ENCODE measurements at places on chromosomes 16 and 17.
A peak's percentile ranks its signal among the peaks of the same experiment; 100 is the strongest.

DNA sequence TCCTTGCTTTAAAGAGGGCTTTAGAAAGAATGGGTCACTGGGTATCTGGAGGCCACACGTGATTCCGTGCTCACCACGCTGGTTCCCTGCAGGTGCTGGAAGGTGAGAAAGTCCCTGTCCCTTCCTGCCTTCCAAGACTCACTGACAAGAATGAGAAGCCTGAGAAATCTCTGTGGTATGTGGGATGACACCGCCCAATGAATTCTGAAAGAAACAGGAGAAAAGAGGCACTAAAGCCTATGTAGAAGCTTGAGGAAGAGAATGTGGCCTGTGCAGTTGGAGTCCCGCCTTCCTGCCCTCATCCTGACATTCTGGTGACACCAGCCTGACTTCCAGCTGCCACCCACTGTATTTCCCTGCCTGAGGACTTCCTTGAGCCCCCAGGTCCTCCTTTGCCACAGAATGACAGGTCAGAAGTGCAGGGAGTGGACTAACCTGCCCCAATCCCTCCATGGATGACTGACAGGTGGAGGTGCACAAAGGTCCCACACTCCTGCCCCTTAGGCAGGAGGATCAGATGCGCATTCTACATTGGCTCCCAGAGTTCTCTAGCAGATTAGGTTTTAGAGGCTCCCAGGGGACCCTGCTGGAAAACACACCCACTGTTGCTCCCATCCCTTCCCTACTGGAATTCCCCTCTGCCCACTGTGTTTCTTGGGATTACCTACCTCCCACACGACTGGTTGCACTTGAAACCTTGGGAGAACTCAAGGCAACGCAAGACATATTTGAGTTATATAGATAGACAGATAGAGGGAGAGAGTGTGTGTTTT, 38.6 kb upstream of the TENT4B start:
- DNase-seq, result no peak

DNA sequence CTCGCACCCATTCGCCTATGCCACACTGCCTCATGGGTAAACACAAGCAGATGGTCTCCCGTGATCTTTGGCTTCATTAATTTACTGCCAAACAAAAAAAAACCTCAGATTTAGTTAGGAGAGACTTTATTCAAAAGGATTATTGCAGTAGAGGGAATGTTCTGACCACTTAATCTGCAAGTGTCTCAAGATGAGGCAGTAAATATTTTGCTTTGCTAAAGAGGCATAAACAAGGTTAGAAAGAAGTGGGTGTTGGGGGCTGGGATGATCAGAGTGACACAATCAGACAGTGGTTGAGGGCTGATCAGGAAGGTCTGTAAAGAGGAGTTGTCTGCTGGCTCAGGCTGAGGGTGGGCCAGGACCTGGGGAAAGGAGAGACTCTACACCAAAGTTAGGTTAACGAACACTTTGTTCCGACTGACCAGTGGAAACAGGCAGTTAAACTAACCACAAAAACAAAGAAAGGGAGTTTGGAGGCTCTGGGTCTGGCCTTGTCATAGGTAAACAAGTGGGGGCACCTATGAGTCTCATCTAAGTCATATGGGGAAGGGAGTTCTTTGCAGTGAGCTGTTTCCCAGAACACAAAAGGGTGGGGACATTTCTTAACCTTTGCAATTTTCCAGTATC, 28.5 kb downstream of the HSD17B2 start:
- DNase-seq, result no peak

GRCh38 chr16:67199011-67199807, at the start of gene ELMO3:
Gene ELMO3, plus strand, starts transcription at chr16:67199131. Its CDS starts 196 bp downstream, at chr16:67199327.
- no peak for DNase-seq

DNA sequence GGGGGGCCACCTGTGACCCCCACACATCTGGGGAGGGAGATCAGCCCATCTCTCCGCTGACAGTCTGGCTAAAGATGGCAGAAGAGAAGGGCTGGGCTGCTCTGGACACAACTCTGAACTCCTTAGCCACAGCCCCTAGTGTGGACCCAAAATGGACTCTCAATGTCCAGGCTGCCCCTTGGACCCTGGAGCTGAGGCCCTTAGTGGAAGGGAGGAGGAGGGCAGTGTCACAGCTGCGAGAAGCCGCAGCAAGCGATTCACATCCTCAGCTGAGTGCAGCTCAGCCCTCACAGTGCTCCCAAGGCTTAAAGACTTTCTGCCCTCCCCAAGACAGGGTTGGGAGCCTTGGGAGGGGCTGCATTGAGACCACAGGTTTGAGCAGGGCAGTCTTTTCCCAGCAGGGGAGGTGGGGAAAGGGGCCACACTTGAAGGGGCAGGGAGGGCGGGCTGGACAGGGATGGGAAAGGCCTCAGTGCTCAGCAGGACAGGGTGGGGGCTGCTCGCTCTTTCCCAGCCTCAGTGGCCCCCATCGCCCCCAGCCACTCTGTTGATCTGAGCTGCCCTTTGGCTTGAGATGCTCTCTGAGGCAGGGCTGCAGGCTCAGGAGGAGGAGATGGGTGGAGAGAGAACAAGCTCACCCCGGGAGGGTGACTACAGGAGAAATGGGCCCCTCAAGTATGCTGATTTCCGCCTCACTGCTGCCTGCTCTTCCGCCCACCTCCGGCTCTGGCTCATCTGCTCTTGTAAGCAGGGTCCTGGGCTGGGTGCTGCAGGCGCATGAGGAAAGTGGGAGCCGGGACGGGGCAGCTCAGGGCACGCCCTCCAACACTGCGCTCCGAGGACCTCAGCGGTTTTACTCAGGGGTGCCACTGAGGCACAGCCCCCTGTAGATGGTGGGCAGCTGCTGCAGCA, 50.9 kb upstream of the MTSS2 start:
- no peak for DNase-seq

GRCh38 chr16:3087243-3088235, 11.6 kb downstream of the ZSCAN10 start:
- DNase-seq, result no peak

DNA sequence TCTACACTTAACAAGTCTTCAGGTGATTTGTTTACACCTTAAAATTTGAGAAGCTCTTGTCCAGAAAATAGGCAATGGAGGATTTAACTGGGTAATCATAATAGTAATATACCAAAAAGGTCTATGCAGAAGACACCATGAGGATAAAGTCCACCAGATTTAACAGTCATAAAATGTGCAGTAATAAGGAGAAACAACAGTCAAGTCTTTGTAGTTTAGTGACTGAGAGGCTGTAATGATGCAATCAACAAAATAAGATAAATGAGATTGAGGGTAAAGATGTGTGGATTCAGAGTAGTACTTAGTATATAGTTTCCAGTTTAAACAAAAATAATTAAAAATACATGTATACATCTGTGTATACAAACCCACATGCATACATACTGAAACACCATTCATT, 91.2 kb downstream of the STXBP4 start:
- DNase-seq, result no peak

GRCh38 chr17:28982131-28982793, 23.6 kb downstream of the SEZ6 start:
- DNase-seq, result peak; percentile 50

DNA sequence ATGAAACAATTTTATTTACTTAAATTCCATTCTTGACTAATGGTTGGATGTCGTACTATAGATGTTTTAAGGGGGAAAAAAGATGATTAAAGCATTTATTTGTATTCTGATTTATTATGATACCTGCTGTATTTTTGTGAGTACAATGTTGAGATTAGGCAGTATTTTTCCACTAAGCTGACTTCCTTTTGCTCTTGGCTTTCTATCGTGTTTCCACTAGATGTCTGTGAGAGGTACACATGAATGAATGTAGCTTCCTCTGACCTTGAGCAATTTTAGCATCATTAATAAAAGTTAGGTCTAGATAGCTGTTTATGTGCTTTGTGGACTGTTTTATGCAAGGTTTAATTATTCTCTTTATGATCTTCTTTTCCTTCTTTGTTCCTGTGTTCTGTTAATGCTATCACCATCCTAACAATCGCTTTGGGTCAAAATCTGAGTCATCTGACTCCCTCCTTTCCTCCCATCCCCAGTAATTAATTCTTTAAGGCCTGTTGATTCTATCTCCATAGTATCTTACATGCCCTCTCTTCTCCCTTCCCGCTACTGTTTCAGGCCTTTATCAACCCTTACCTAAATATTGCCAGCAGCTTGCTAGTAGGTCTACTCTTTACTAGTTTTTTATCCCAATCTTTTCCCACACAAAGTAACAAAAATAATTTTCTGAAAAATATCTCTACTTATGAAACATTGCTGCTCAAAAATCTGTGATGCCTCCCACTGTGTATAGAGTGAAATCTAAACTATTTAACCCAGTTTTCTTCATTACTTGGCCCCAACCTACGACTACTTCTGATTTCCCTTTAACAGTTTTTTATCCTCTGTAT, 76.0 kb downstream of the VMP1 start:
- no peak for DNase-seq

DNA sequence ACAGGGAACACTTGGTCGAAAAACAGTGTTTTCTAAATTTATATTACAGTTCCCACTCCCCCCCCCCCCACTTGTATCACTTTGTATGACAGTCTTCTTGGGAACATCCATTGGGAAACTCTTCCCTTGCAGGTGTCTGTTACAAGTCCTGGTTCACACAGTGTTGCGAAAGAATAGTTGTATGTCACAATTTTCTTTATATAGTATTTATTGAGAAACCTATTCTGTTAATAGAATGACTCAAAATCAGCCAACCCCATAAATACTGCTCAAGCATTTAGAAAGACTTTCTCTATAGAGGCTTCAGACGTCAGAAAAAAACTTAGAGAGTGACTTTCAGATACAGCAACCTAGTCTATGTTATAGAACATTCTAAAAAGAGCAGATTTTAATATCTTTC, 414.4 kb downstream of the WWOX start:
- no peak for DNase-seq

- no peak for DNase-seq
These were observed at the start of gene MFAP4 for GRCh38 chr17:19386974-19387920. Gene MFAP4, minus strand, starts transcription at chr17:19387190. Its CDS starts 35 bp downstream, at chr17:19387155.

- DNase-seq, result no peak
These were observed 187.0 kb downstream of the BCAS3 start for GRCh38 chr17:60864708-60865005.

DNA sequence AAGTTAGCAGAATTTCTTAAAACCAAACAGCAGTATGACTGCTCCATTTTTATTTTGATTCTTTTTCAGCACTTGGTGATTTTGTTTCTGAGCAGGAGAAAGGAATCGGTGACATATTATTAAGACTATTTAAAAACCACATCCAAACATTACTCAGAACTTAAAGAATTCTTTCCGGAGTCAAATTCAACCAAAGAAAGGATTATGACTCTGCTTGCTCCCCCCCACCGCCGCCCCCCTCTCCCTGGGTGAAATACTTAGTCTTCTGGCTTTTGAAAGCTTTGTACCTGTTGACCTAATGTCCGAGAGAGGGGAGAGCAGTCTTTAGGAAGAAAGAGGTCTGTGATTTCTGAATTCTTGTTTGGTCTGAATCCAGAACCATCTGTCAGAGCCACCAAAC, 17.9 kb upstream of the COL1A1 start:
- DNase-seq, result no peak

DNA sequence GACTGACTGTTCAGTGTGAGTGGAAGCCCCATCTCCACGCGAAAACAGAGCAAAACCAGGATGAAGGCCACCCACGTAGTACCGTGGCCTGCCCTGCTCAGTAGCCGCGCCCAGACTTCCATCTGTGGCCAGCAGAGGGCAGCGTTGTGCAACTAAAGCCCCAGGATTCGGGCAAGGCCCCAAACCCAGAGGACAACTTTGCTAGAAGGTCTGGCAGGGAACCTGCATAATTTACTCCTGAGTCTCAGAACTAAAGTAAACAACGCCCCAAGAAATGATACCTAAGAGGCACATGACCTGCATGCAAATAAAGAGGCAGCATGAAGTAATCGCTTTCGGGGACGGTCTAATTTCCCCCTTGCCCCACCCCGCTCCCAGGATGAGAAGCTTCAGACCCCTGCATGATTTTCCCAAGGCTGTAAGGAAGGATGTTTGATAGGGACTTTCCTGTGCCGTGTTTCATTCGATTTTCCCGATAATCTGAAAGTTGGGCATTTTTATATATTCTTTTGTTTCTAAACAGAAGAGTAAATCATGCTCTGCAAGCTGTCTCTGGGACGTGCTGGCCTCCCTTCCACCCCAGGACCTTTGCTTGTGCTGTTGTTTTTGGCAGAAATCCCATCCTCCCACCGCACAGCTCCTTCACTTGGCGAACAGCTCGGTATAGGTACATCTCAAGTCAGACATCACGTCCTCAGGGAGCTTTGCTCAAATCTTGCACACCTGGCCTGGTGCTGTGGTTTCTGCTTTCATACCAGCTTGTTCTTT, 18.6 kb downstream of the HSBP1 start:
- peak; percentile 66 for DNase-seq

DNA sequence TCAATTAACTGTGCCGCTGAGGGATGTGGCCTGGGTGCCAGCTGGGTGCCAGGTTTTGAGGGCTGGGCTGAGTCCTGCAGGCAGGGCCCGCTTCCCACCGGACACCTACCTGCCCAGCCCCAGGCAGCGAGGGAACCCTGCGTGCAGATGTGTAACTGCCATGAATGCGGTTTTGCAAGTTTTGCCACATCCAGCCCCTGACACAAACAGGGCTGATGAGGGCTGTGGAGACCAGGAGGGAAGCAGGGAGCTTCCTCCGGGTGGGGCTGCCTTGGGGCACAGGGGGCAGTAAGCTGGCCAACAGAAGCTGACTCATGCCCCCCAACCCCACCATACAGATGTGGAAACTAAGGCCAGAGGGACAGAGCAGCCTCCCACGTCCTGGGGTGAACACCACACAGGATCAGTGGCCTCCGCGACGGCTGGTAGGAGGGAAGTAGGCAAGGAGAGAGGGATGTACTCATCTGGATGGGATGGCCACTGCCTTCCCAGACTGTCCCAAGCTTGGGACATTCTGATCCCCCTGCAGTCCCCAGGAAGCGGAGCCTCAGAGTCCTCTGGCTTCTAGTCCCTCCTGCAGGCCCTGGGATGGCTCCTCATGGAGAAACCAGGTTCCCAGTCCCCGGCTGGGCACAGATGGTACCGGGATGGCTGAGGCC, 1.6 kb downstream of the UBALD1 start:
- DNase-seq, result no peak

DNA sequence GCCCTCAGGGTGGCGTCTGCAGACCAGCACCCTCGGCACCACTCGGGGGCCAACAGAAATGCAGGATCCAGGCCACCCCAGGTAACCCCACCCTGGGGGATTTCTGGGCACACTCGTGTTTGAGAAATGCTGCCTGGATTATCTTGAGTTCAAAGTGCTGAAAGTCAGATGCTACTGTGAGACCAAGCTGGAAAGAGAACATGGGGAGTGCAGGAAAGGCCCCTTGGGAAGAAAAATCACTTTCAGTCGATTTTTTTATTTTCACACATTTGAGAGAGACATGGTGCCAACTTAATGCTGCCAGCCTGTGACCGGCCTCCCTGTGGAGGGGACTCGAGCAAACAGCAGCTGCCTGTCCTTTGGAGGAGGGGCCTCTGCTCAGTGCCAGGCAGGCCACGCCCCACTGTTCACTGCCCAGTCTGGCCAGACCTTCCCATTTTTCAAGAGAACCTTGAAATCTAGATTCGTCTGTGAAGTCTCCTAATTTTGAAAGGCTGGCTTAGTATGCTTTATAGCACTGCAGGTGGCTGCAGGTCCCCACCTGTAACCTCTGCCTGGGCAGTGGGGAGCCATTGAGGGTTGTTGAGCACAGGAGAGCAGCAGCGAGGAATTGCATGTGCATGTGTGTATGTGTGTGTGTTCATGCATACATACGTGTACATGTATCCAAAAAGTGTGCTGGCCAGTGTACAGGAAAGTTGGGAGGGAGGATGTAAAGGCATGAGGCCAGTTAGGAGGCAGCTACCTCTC, 70.7 kb upstream of the PLCG2 start:
- DNase-seq, result no peak

- DNase-seq, result no peak
These were observed 1.3 kb downstream of the NETO2 start for GRCh38 chr16:47142486-47142820.

GRCh38 chr16:70433458-70434103, 5.3 kb downstream of the ST3GAL2 start:
- DNase-seq, result no peak

- DNase-seq, result no peak
These were observed 18.9 kb downstream of the MPP3 start for GRCh38 chr17:43814026-43814425.
